ENCODE measurements at places on chromosomes 16 and 17.

DNA sequence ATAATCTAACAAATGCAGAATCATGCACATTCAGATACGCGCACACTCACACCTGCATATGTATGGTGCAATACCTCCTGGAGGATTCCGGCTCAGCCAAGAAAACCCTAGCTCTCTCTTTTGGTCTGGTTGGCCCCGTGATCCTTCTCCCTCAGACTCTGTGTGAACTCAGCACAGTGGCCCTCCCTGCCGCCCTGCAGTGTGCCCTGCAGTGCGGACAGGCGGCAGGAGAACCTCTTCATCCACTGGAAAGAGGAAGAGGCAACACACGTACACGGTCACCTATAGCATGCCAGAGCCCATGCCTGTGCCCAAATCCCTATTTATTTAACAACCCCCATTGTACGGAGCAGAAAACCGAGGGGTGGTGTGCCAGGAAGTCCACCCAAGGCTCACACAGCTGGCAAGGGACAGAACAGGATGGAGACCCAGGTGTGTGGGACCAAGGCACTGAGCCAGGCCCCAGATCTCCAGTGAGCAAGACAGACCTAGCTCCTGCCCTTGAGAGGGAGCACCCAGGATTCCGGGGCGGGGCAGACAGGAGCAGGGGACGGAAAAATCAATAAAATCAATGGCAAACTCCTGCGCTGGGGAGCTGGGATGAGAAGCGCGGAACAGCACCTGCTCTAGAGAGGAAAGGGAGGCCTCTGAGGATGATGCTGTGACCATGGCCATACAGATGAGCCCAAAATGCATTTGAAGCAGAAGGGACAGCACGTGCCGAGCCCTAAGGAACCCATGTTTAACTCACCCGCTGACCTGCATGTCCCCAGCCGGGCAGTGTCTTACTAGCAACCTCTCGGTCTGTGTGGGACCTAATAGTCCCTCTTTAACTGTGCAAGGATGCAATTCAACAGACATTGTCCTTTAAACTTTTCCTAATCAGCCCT lies 54.7 kb upstream of the CIBAR2 start:
- DNase-seq, result no peak

- DNase-seq, result peak; percentile 75
Observed at GRCh38 chr17:64418506-64419339, 28.1 kb upstream of the PECAM1 start.

GRCh38 chr16:972316-973002 lies 1.7 kb upstream of the LMF1 start:
- DNase-seq, result no peak

DNA sequence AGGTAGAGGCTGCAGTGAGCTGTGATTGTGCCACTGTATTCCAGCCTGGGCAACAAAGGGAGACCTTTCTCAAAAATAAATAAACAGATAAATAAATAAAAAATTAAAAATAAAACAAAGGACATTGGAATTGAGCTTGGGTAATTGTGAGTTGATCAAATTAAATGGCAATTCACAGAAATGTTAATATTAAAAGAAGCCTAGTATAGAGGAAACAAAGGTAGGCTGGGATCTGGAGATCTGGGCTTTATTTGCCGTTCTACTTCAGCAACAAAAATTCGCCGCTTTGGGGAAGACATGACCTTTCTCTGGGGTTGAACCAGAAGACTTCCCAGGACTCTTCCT lies 332 bp upstream of the VPS25 start:
- DNase-seq, result no peak

DNA sequence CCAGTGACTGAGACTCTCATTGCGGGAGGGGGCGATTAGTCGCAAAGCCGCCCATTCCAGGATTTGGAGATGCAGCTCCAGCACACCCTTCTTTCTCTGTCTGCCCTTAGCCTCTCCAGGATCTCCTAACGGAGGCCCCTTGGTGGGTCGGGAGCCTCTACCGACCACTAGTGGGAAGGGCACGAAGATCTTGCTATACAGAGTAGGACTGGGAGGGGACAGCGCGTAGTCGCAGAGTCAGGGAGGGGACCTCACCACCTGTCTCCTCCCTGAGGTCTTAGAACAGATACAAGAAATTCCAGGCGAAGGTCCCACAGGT lies 588 bp upstream of the SMTNL2 start:
- peak; percentile 80 for DNase-seq

- no peak for DNase-seq
Observed at GRCh38 chr17:56891751-56892150, 22.1 kb downstream of the TRIM25 start.

DNA sequence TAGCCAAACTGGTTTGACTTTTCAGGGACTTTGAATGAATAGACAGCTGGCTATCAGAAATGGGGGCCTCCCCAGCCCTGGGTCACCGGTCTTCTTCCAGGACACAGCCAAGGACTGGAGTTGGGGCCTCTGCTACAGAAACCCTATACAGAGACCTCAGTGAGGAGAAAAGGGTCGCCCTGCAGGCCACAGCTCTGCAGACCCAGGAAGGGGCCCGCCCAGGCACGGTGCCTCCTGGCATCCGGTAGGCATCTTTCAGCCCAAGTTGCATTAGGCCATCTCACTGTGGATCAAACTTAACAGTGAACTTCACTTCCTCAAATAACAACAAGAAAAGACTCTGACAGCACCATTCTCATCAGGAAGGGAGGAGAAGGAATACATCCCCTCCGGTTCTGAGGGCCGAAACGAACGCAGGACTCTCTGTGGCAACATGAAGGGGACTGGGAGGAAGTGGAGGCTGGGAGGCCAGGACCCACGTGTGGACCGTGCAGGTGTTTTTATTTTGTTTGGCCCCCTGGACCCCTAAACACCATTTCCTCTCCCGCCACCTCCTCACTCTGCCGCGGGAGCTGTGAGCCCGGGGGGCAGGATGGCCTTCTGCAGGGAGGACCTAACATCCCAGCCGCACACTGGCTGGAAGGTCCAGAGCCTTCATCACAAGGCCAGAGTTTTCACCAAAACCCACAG lies 7.2 kb downstream of the SLC38A10 start:
- DNase-seq, result no peak

DNA sequence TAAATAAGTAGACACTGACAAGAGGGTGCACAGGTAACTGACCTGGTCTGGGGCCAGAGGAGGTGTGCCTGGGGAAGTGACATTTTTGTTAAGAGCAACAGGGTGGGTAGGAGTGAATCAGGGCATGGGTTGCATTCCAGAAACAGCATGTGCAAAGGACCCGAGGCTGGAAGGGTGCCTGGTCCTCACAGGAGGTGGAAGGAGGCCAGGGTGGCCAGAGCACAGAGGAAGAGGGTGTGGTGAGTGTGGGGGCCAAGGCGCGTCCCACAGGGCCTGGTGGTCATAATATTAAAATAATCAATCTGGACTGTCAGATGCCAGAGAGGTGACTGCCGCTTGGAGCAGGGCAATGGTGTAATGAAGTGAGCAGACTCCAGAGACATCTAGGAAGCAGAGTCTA lies 14.3 kb downstream of the ARHGAP23 start:
- DNase-seq, result no peak

DNA sequence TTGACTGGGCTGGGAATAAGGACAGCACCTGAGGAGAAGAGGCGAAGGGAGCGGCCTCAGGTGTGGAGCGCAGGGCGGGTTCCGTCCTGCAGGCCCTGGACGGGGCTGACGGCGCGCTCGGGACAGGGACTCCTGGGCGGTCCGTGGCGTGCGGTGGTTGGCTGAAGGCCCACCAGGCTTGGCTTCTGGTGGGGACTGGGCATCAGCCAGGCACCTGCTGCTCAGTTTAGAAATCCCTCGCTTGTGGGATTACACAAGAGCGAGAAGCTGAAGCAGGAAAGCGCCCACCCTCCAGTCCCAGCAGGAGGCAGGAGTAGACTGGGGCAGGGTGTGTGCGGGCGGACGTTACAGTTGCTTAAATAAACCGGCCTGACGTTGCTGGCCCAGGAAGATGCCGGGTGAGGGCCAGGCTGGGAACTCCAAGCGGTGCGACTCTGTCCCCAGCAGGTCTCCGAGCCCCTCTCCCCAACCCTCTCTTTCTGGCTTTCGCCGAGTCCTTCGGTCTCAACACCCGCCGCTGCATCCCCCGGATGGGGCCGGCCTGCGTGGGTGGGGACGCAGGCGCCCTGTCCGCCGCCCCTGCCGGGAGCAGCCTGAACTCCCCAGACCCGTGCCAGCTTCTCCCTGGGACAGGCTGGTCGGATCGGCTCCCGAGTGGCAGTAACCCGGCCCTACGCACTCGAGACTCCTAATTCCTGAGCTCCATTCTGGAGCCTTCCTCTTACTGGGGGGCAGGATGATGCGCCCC lies 639 bp downstream of the MIF4GD start:
- DNase-seq, result peak; percentile 61

DNA sequence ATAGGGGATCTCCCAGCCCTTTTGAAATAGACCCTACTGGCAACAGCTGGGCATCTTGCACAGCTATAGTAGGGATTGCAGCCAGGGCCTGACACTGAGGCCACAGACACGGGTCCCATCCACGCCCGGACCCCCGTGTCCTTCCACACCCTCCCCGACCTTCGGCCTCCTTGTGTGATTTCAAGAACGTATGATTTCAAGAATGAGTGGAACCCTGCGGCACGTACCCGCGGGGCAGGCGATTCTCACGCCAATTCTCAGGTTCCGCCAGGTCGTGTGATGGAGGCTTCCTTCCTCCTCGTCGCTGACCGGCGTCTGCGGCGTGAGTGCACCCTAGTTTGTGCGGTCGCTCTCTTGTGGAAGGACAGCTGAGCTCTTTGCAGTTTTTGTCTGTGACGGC lies 56.3 kb upstream of the GNG13 start:
- no peak for DNase-seq

- no peak for DNase-seq
Observed at GRCh38 chr16:12141073-12141951, 164.8 kb downstream of the SNX29 start.
